SK-N-DZ (cell line): ENCODE measurements at places on chromosomes 2 and 18.

DNA sequence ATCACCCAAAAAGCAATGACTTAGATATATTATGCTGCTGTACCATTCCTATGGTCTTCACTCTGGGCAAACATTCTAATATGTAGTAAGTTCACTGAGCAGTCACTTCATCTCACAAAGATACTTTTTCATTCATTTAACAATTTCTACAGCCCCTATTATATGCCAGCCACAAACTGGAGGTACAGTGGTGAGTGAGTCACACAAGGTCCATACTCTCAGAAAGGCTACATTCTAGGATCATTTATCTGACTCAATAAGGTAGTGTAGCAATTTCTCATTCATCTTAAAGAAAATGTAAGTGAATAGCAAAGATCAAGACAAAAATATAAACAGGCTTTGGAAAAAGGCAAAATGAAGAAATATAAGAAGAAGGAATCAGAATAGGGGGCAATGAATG, 40.5 kb downstream of the NHEJ1 start:
- DNase-seq = no peak

- no peak for DNase-seq
Measured at GRCh38 chr2:173231042-173231441, 123.6 kb upstream of the CDCA7 start.

- no peak for DNase-seq
Measured at GRCh38 chr2:56108806-56109205, 75.0 kb upstream of the CCDC85A start.

- no peak for DNase-seq
Measured at GRCh38 chr18:13895505-13896033, 19.8 kb downstream of the MC2R start.

GRCh38 chr2:154978710-154979109, 280.2 kb downstream of the KCNJ3 start:
- no peak for DNase-seq

DNA sequence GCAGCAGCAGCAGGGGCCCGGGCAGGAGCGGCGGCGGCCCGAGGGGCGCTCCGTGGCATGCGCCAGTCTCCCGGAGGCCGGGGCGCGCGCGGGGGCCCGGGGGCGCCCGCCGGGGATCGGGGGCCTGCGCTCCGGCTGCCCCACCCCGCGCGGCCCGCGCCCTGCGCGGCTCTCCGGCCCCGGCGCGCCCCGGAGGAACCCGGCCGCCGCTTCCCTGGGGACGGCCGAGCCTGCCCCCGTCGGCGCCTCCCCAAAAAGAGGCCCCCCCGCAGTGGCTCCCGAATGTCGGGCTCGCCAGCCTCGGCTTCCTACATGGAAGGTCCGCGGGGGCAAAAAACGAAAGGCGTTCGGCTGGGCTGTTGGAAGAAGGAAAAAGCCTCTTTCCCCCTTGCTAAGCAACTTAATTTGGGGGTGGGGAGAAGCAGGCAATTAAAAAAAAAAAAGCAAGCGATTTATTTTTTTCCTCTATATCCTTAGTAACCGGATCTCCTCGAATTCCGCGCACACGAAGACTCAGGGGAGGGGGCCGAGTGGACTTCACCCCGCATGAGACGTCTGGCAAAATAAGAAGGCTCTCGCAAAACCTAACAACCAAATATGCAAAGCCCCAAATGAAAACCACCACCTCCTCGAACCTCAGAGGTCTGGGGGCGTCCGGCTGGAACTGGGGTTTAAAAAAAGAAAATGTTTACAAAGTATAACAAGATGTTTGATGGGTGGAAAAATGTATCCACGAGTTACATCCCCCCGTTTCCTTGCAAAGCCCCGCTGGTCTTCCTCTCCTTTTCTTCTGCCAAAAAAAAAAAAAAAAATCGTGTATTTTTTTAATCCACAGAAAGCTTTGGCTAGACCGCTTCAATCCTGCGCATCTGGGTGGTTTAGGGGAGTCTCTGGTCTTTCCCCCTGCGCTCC, at the start of gene SMAD7:
TSS of gene SMAD7 (minus strand) at position 430 of the 912 bp plus-strand sequence. CDS start 541 bp downstream, outside the sequence.
- no peak for DNase-seq

DNA sequence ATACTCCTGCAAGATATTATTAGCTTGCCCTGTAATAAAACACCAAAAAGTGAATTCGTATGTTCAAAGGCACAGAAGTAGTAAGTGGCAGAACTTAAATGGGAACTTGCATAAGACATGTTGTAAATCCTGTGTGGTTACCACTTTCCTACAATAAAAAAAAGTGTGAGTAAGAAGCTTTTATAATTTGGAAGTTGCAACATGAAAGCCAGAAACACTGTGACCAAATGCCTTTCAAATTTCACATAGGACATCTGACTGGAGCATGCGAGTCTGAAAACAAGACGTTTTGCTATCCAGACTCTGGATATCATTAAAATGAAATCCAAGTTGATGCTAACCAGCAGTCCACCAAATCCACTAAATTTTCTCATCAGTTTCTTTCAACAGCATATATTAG, 886.2 kb upstream of the NRXN1 start:
- DNase-seq = no peak

- DNase-seq = no peak
Measured at GRCh38 chr2:139369423-139370409, 589.5 kb upstream of the NXPH2 start.

- no peak for DNase-seq
Measured at GRCh38 chr2:240602266-240603050, 15.9 kb downstream of the CAPN10 start.

GRCh38 chr18:74397572-74397971, 59.5 kb downstream of the DIPK1C start:
- DNase-seq = no peak

GRCh38 chr2:240564561-240565332, 3.5 kb upstream of the RNPEPL1 start:
- no peak for DNase-seq

DNA sequence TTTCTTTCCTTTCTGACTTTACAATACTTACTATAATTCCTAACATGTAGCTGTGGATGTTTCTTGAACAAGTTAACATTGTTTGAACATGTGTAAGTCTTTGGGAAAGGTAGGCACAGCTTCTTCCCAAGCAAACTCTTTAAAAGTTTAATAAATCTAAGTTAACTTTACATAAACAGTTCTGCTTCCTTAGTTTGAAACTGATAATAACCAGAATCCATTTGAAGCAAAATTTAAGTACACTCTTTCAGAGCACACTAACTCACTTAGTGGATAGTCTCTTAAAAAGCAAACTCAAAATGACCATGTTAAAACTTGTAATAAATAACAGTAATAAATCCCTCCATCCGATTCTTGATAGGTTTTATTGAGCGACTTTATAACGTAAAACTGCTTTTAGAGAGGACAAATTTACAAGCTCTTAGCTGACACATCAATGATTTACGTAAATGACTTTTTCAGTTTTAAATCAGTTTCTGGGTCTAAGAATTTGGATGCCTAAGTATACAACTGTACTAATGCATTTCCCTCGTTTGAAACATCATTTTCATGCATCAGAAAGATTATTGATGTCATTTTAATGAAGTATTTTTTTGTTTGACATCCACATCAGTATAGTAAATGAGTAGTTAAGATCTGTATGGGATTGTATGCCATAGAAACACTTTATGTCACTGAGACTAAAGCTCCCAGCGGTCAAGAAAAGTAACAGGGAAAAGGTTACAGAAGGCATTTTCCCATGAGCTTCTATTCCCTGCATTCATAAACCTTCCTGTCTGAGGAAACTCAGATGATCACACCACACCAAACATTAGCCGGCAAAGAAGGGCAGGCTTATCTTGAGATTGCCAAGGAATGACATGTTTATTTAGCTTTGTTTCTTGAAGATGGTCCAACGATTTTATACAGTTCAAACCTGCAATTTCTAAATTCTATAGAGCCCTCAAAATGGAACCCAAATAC, 67.5 kb downstream of the PDE1A start:
- no peak for DNase-seq
